Posterior cingulate gyrus (tissue), 11 donors: ENCODE measurements at places on chromosomes 4 and X.
A peak's percentile ranks its signal among the peaks of the same experiment; 100 is the strongest.

DNA sequence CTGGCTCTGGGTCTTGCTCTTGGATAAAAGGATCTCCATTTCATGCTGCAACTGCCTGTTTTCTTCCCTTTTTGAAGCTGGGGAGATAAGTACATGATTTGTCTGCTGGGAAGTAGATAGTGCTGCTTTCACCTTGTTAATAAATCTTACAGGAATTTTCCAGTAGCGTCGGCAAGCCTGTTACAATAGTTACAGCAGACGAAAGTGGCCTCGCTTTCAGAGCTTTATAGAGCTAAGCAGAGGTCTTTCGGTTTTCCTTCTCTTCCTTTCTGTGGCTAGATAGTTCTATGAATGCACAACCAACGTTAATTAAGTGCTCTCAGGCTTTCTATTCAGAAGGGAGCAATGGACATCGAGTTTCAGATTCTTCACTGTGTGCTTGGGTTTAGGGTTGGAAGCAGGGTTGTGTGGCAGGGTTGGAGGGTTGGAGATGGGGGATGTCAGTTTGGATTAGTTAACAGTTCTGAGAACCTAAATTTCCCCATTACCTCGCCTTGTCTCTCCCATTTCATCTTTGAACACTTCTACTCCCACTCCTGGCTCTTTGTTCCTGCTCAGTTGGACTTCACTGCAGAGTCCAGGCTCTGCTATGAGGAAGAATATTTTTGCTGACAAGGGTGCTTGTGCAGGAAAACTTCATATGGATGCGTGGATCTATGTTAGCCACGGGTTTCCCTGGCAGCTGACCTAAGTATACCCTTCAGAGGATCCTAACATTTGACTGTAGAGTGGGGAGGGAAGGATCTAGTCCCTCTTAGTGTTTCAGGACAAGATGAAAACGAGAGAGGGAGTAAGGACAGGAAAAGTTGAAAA lies 237.9 kb downstream of the ARHGAP10 start:
- no peak for DNase-seq

GRCh38 chr4:174717828-174718227 lies 111.2 kb downstream of the GLRA3 start:
- no peak for DNase-seq

DNA sequence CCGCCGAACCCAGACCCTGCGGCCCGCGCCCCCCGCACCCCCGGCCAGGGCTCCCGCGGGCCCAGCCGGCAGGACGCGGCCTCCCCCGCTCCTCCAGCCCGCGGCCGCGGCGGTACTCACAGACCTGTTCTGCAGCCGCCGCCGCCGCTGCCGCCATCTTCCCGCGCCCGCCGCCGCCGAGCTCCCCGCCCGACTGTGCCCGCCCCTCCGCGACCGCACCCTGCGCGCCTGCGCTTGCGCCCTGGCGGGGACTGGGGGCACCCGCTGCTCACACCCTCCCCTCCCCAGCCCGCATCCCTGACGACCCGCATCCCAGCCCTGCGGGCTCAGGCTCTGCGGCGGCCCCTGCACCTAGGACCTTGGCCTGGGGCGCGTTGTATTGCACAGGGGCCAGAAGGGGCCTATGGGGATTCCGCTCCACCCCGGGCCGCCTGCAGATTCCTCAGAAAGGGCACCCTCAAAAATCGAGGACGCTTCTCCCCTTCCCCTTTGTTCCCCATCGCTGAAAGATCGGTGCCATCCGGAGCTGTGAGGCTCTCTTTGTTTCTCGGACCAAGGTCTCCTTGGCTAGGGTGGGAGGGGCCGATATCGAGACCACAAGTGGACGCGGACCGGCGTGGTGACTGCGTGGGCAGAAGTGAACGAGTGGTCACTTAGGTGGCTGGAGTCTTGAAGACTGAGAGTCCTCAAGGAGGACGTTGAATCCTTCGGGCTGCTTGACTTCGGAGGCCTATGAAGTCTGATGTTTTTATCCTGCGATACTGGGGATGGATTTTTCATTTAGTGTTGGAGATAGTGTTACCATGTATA lies at the start of gene SGCB:
SGCB (minus strand) TSS at position 197 of the 810 bp plus-strand sequence; CDS start at position 157, 40 bp downstream.
- peak; percentile 96 for DNase-seq

DNA sequence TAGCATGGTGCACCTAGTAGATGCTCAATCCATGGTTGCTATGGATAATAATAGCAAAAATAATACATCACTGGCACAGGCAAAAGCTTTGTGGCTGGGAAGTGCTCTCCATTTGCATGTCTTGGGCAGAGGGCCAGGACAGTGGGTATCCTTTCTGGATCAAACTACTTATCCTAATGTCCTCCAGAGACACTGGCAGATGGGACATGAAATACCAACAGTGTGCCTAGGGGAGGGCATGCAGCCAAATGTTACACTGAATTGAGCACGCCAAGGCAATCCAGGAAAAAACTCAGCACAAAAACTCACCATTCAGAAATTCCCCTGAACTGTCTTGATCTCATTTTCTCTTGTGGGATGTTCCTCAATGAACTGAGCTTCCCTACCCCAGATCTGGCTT lies 98.6 kb upstream of the SCML1 start:
- no peak for DNase-seq

DNA sequence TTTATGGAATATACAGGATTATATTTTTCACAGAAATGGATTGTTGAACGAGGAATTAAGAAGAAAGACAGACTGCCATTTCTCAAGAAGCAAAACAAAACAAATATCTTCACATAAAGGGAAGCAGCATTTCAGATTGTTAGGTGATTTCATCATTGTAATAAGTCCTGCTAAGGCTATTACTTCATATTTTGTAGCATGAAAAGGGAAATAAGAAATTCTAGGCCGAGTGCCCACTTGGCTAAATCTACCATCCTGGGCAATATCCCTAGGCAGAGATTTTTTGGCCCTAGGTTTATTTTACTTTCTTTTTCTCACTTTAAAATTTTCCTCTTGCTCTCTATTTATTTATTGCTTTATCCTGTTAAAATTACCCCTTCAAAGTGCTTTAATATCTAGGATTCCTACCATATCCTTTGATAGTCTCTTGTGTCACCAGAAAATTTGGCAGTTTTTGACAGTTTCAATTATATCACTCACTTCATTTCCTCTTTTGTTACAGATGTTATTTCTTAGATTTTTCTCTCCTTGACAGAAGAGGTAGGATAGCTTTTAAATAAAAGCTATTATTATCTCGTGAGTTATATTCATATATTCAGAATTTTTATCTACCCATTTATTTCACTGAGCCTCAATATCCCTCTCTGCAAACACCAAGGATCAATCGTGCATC lies 142.3 kb downstream of the PDGFC start:
- no peak for DNase-seq

DNA sequence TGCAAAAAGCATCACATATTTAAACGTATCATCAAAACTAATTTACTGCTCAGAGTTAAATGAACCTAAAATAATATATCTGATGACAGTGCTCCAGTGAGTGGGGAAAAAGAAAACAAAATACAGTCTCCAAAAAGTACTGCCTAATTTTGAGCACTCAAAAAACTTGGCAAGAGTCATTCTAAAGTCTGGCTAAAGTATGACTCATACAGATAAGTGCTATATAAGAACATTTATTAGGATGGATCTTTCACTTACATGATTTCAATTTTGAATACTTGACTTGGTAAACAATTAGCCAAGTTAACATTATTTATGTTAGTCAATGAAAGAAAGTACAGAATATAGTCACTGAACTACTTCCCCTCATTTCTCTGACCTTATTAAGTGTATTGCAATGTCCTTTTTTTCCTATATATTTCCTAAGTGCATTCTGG lies 27.2 kb downstream of the FBXO8 start:
- no peak for DNase-seq

- DNase-seq = no peak
Observed at GRCh38 chrX:130260316-130260715, 8.4 kb downstream of the ZNF280C start.

DNA sequence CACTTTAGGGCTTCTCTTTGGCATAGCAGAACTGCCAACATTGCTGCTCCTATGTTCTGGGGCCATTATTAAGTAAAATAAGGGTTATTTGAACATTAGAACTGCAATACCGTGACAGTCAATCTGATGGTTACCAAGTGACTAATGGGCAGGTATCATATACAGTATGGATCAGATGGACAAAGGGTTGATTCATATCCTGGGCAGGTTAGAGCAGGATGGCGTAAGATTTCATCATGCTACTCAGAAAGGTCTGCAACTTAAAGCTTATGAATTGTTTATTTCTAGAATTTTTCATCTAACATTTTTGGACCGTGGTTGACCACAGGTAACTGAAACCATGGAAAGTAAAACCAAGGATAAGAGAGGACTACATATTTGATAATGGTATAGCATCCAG lies 40.9 kb downstream of the BRCC3 start:
- DNase-seq = no peak

GRCh38 chr4:4599481-4600275 lies 57.8 kb upstream of the STX18 start:
- DNase-seq = no peak
